ENCODE measurements at places on chromosomes 2 and 18. TPM values are rescaled to one million over a fixed set of nuclear protein-coding genes. Genes with fewer than 3 reads are reported as not detected.

GRCh38 chr2:55151733-55152433 lies 80.2 kb downstream of the CLHC1 start:
- DNase-seq: no peak

DNA sequence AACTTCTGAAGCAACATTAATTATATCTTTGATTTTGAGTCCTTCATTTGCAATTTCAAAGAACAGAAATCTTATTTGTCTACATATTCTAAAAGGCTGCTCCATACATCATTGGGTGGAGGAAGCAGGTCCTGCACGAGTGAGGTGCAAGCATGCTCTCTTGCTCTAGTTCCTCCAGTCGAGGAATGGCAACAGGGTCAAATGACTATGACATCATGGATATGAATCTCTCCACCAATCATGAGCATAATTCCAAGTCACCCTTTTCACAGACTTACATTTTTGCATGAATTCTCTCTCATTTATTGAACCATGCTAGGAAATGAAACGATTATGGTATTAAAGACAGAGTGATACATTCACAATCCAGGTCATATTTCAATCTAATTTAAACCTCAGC lies 608.8 kb upstream of the SOX11 start:
- DNase-seq: no peak

GRCh38 chr2:8203364-8203763 lies 478.5 kb upstream of the ID2 start:
- no peak for DNase-seq

GRCh38 chr2:188765522-188766470 lies 208.4 kb upstream of the COL3A1 start:
- no peak for DNase-seq

GRCh38 chr2:17626986-17627385 lies 86.5 kb downstream of the VSNL1 start:
- no peak for DNase-seq

Gene MARCHF4
- total RNA-seq: 0.35 TPM

Gene GAREM1
- 29.3 TPM for total RNA-seq
